ENCODE measurements at places on chromosomes 3 and 15. TPM values are rescaled to one million over a fixed set of nuclear protein-coding genes. Genes with fewer than 3 reads are reported as not detected.
A peak's percentile ranks its signal among the peaks of the same experiment; 100 is the strongest.

GRCh38 chr15:91789136-91789535 is 64.4 kb upstream of the SLCO3A1 start:
- DNase-seq, result no peak

GRCh38 chr15:82549199-82549665 is 9.0 kb upstream of the RPS17 start:
- no peak for DNase-seq

- DNase-seq, result no peak
Observed at GRCh38 chr3:178019645-178020044, 516.6 kb upstream of the KCNMB2 start.

The LXN gene
- 168 TPM for total RNA-seq

- DNase-seq, result peak; percentile 3
Observed at GRCh38 chr3:104244680-104245220, 1122.0 kb upstream of the ALCAM start.

The ARPIN gene
- 13.2 TPM for total RNA-seq

The IL12A gene
- 72.5 TPM for total RNA-seq

The ZNF860 gene
- under 0.01 TPM for total RNA-seq

- peak; percentile 14 for DNase-seq
Observed at GRCh38 chr3:155948476-155948875, 78.0 kb downstream of the GMPS start.

- DNase-seq, result no peak
Observed at GRCh38 chr15:29689287-29689986, 132.8 kb downstream of the TJP1 start.

The HRG gene
- total RNA-seq, result not detected

DNA sequence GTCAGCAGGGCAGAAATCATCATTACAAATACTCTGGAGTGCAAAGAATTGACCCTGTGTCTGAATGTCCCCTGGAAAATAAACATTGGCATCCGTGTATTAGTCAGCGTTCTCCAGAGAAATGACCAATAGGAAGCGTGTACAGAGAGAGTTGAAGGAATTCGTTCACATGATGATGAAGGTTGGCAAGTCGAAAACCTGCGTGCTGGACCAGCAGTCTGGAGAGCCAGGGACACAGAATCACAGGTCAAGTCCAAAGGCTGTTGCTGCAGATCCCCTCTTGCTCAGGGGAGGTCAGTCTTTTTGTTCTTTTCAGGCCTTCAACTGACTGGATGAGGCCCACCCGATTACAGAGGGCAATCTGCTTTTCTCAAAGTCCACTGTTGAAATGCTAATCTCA is 16.6 kb downstream of the GP9 start:
- peak; percentile 77 for DNase-seq

The TSC22D2 gene
- total RNA-seq, result 23.6 TPM

DNA sequence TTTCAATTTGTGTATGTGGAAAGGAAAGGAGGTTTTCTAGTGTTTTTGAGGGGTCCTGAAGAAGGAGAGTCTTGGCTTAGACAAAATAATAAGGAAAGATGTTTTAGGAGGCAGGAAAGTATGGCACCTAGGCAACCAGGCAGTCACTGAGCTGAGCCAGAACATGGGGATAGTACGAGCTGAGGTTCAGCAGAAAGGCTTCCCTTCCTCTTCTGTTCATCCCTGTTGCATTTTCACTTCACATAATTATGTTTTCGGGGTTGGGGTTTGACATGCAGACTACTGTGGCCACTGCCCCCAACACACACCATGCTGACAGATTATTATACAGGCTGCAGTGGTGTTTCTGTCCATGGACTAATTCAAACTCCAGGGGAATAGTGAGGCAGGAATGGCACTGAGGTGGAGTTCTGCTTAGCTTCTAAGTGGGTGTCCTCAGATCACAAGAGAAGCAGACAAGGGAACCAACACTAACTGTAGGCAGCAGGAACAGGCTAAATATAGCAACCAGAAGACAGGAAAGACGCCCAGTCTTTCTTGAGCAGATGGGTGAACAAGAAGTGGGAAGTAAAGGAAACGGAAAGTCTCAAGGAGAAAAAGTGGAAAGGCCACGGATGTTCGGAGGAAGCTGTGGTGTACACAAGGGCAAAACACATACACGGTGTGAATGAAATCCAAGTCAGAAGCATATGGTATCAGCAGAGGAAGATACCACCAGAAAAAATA is 305.8 kb downstream of the PLCL2 start:
- no peak for DNase-seq

The MCF2L2 gene
- under 0.01 TPM for total RNA-seq

The TNFSF10 gene
- total RNA-seq, result 4.3 TPM

- peak; percentile 23 for DNase-seq
Observed at GRCh38 chr3:122969585-122970469, 57.7 kb downstream of the SEMA5B start.

DNA sequence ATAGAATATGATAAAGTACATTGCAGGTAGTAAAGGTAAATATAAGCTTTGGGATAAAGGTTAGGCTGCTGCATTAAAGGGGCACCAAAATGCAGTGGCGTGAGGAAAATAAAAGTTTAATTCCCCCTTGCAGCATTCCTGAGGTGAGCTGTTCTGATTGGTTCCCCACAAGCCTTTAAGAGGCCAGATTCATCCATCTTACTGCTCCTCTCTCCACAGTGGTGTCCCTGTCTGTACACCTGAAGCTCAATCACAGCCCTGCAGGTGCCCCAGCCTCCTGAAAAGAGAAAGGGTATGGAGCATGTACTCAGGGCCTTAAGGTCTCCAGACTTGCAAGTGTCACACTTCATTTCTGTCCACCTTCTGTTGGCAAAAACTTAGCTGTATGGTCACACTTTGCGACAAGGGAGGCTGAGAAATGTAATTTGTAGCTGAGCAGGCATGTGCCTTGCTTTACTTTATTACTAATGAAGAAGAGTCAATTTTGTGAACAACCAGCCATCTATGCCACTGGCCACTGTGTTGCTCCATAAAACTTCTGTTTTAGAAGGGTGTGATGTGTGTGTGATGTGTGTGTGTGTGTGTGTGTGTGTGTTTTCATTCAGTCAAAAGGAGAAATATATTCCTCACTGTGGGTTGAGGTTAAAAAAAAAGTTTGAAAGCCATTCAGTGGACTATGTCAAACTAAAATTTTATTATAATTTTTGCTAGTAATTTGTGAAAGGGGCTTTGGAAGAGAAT is 12.8 kb downstream of the LACTB start:
- DNase-seq, result no peak

GRCh38 chr15:94259121-94259751 is 27.9 kb downstream of the MCTP2 start:
- DNase-seq, result peak; percentile 25

DNA sequence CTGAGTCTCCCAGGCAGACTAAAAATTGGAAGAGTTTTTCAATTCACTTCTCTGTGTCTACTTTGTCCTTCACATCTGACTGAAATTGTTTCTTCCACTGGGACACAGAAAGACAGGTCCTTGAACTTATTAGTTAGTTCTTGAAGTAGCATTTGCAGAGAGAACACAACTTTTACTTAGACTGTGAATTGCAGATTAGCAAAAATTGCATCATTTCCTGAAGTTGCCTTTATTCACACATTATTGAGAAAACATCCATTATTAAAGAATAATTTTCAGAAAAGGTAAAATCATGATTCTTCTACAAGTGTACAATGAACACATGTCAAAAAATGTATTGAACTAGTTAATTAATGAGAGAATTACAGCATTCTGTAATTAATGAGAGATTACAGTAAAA is 1.4 kb upstream of the COMMD2 start:
- no peak for DNase-seq

The FBXL2 gene
- total RNA-seq, result 16.2 TPM

- peak; percentile 36 for DNase-seq
Observed at GRCh38 chr3:64225695-64226499, 631 bp upstream of the PRICKLE2 start.

DNA sequence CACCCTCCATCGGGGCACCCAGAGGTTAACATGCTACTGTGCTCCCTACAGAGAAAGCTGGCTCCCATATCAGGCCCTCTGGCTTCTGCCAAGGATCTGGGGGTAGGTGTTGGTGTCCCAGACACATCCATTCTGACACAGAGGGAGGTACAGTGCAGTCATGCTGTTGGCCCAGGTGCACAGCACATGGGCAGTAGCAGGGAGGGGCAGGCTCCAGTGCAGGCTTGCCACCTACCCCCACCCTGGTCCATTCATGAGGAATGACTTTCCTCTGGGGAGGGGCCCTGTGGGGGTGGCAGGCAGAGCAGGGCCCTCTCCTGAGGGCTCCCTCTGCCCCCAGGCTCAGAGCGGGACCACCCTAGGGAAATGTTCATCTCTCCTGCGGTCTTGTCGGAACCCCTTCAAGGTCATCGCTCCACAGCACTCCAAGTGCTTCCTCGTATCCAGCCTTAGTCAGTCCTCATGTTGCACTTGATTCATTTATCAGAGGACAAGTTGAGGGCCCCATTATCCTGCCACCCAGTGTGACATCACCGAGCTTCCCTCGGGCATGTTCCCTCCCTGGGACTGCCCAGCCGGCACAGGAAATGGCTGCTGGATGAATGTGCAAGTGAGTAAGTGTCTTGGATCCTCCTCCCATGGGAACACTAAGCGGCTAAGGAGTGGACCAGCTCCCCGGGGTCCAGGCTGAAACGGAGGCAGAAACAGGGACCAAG is 10.0 kb downstream of the DUSP7 start:
- DNase-seq, result peak; percentile 91

DNA sequence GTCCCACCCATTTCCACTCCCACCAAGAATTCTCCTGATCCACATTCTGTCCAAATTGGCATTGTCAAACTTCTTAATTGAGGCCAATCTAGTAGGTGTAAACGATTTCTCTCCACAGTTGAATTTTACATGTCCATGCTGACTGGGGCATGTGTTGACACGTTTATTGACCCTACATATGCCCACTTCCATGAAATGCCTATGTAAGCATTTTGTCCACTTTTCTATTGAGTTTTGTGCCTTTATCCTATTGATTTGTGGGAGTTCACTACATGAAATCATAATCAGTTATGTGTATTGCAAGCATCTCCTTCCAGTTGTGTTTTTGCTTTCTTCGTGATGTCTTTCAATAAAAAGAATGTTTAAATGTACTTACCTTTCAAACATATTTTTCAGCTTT is 141.7 kb upstream of the NSMCE3 start:
- DNase-seq, result no peak

The GRIP2 gene
- total RNA-seq, result under 0.01 TPM

GRCh38 chr3:36244728-36245127 is 135.6 kb upstream of the STAC start:
- peak; percentile 74 for DNase-seq

The ADIPOQ gene
- not detected for total RNA-seq

DNA sequence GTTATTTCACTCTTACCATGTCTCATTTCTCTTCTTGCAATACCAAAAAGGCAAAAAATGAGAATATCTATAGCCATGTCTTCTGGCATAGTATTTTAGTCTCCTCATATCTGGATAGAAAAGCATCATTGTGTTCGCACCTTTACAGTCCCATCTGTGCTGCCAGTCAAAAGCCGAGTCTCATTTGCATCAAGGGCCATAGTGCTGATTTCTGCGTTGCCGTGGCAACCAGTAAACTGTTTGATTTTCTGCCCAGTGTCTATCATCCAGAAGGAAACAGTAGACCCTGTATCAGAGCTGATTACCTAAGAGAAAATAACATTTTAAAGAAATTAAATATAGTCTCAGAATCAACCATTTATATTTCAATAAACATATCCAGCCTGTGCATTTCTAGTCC is 86.1 kb upstream of the SERPINI2 start:
- no peak for DNase-seq
